C1 segment of cervical spinal cord (tissue), 14 donors: ENCODE measurements at places on chromosomes 5 and 9.

GRCh38 chr5:82735160-82735789, 341.9 kb downstream of the TMEM167A start:
- DNase-seq, result no peak

DNA sequence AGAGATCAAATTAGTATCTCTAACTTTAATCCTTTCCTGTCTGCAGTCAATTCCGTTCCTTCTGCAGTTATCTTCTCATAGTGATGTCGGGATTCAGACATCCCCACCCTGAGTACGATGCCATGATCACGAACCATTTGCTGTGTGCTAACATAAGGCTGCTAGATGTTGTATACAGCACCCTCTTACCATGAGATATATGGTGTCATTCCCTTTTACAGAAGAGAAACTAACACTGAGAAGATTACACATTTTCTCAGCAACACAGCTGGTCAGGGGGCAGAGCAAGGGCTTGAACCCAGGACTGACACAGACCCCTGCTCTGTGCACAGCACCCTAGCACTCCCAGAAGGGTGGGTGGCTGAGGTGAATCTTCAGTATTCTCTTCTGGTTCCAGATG, 46.9 kb upstream of the HSD17B4 start:
- DNase-seq, result no peak

GRCh38 chr5:143010351-143010750, 240.2 kb downstream of the ARHGAP26 start:
- no peak for DNase-seq

DNA sequence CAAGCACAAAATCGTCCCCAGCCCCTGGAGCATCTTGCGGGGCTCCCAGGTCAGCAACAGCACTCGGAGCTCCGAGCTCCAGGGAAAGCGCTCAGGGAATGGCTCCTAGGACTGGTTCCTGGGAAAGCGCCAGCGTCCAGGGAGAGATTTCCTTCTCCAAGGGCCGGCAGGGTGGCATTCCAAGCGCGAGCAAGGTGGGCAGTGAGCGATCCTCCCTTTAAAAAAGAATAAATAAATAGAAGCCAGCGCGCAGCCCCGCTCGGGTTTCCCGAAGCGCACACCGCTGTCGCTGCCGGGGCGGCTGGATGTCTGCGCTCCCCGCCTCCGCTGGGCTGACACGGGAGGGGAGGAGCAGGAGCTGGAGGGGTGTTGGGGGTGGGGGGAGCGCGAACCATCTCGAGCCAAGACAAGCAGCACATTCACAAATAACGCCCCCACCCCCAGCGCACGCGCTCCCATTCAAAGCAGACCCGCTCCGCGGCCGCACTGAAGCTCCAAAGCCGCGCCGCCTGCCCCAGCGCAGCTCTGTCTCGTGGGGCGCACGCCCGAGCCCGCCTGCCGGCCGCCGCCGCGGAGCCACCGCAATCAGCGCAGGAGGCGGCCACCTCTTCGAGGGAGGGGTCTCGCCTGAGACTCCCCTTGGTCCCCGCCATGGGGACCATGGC, 327.4 kb downstream of the SH3GL2 start:
- no peak for DNase-seq

DNA sequence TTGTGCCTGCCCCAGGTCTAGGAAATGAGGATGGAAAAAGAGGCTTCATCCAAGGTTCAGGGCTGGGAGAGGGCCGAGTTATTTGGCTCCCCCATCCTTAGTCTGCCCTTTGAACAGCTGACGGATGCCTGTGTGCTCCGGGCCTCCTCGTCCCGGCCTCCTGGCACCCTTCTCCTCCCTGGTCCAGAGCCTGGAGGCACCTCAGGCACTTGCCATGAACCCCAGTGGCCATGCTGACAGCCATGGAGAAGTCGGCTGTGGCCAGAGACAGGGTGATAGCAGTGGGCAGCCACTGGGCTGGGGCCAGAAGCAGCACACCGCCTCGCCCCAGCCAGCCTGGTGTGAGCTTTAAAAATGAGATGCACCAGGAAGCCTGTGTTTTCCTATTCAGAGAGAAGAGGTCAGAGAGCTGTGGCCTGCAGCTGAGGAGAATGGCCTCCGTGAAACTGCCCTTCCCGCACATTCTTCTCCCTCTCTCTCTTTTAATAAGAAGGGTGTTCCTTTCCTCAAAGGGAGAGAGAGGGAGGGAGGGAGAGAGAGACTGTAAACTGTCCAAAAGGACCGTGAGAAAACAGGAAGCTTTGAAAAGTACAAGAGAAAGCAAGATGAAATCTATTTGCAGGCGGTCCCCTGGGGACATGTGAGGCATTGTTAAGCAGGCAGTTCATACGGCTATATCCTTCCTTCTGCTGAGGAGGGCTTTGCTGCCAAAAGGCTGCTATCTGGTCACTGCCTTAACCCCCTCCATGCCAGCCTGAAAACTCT, 55.3 kb downstream of the ZNF366 start:
- DNase-seq, result no peak

DNA sequence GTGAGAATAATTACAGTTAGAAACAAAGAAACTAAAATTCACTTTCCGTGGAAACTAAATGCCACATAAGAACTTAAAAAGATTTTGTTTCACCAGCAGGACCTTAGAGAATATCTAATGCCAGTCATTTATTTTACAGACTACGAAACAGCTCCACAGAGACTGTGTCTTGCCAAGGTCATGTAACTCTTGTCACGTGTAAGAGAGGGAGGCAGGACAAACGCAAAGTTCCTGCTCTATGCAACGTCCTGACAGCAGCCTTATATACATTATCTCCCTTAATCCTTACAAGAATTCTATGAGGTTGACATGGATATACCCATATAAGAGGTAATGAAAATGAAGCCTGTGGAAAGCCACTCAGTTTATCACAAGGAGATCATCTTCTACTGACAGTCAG, 39.4 kb downstream of the CTNNAL1 start:
- no peak for DNase-seq

DNA sequence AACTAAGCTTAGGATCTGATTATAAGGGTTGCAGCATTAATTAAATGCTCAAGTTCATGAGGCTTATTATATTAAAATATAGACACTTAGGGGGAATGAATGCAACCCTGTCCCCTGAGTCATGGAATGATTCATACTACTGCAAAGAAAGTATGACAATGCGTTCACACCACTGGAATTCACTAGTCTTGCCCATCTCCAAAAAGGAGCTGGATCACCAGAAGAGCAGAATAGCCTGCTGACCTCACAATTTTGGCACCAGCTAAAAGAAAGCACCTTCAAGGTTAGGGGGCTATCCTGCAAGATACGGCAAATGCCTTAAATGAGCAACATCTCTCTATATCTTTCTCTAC, 32.0 kb upstream of the TMED7 start:
- no peak for DNase-seq

- DNase-seq, result no peak
Observed at GRCh38 chr9:68678430-68678829, 26.6 kb upstream of the PIP5K1B start.

GRCh38 chr5:59656351-59657254, 236.9 kb downstream of the PDE4D start:
- no peak for DNase-seq

- no peak for DNase-seq
Observed at GRCh38 chr5:165805756-165806155, 2300.3 kb downstream of the MAT2B start.

DNA sequence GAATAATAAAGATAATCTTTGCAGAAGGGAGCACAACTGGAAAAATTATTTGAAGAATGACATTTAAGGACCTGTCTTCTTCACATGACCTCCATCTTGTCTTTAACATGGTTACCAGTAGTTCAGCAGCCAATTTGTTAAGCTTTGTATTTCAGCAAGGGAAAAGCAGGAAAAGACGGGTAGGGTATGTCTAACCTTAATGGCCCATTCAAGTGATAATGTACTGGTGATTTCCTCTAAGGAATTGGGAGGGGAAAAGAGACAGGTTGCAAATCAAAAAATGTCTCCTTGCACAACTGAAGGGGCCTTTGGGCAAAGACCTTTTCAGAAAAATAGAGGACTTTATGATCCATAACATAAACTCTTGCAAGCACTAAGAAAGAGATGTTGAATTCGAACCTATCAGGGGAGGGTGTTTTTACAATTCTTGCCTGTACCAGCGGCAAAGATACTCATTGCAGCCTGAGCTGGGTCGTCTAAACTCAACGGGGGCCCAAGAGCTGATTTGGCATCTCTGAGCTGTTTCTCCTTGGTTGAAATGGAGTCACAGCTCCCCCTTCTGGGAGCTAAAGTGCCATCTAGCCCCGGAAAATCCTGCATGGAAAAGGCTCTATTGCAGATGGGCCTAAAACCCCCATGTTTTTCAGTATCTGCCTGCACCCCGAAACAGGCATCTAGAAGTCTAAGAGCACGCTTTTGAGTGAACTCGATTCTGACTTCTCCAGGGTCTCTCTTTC, 3.8 kb downstream of the BRINP1 start:
- DNase-seq, result peak; percentile 30

DNA sequence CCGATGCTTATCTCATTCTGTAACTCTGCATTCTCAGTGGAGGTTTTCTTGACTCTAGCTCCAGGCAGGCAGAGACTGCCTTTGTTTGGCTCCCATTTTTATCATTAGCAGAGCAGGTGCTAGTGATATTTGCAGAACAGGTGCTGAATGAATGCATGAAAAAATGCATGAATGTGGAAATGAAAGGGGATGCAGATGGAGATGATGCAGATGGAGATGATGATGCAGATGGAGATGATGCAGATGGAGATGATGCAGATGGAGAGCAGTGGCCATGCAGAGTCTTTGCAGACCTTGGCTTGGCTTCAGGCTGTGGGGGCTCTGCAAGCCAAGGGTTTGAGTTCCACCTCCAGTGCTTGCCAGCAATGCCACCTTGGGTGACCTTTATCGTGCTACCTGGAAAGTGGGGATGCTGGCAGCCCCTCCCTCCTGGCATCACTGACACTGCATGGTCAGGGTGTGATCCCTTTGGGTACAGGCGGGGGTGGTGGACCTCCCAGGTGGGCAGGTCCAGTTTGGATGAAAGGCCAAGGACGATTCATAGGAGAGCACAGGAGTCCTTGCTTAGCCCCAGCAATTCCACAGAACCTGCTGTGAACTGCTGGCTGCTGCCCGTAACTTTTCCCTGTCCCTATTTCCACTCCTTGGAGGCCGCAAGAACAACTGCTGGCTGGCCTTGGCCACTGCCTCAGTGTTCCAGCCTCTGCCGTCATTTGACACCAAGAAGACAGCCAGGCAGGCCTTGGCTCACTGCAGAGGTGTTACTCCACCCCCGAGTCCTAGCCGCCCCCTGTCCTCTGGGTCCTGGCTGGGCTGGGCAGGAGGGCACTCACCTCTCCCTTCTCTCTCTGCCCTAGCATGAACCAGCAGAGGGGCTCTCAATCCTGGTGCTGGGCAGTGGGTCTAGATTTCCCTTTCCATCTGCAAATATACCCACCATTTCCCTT, 33.0 kb downstream of the ERGIC1 start:
- no peak for DNase-seq

DNA sequence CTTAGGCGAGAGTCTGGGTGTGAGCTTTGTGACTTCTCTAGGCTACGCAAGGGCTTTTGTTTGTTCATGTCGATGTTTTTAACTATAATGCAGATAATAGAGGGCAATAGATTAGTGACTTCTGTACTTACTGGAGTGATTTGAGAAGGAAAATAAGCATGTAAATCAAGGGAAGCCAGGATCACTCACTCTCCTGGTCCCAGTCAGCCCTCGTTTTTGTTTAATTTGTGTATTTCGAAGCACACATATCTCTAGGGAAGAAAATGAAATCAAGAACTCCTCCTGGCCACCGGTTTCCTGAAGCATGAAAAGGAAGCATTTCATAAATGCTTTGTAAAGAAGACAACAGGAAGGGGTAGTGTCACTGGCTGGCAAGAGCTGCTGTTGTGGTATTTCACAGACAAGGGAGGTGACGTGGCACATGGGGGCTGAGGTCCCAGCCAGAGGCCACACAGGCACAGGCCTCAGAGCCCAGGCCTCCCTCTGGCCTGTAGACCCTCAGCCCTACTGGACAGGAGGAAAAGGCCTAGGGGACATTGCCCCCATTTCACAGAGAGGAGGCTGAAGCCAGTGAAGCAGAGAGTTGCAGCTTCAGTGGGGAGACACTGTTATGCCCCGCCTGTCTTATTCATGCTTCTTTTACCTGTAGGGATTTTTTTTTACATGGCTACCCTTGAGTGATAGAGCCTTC, 34.1 kb downstream of the IRF1 start:
- DNase-seq, result no peak

- no peak for DNase-seq
Observed at GRCh38 chr5:6494939-6495338, 46.3 kb downstream of the UBE2QL1 start.

GRCh38 chr9:98256756-98257155, 1.3 kb upstream of the TBC1D2 start:
- DNase-seq, result no peak

GRCh38 chr9:116928884-116929283, 241.8 kb downstream of the TRIM32 start:
- no peak for DNase-seq

- DNase-seq, result no peak
Observed at GRCh38 chr5:172793577-172794488, 22.8 kb upstream of the DUSP1 start.

DNA sequence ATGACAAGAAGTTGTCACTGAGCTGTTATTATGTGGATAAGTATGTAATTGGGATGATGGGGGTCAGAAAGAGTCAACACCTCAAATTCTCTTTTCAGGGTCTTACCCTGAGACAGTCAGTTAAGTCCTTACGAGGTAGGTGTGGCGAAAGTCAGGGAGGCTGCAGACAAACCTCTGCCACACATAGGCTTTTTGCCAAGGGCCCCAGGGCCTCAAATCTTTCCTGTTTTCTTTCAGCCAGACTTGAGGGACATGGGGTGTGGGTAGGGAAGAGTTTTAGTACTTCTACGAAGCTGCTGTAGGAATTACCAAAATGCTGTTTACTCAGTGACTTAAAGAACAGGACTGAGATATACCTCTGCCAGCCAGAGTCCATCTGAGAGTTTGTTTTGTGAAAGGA, 13.8 kb downstream of the OR2S2 start:
- no peak for DNase-seq

DNA sequence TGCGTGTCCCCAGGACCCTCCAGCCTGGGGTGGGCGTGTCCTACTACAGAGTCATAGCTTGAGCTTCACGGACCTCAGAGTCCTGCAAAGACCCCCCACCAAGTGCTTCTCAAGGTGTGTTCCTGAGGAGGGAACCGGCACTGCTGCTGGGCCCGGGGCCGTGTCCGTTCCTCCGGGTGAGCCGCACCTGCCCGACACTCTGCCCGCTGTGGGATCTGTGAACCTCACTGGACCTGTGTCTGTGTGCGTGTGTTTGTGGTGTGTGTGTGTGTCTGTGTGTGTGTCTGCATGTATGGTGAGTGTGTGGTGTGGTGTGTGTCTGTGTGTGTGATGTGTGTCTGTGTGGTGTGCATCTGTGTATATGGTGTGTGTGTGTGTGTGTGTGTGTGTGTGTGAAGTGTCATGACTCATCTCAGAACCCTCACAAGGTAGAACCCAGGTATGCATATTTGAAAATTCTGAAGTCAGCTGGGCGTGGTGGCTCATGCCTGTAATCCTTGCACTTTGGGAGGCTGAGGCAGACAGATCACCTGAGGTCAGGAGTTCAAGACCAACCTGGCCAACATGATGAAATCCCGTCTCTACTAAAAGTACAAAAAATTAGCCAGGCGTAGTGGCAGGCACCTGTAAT, 40.9 kb upstream of the RXRA start:
- no peak for DNase-seq
